PC-3 (cell line): ENCODE measurements at places on chromosomes 3 and 15.

DNA sequence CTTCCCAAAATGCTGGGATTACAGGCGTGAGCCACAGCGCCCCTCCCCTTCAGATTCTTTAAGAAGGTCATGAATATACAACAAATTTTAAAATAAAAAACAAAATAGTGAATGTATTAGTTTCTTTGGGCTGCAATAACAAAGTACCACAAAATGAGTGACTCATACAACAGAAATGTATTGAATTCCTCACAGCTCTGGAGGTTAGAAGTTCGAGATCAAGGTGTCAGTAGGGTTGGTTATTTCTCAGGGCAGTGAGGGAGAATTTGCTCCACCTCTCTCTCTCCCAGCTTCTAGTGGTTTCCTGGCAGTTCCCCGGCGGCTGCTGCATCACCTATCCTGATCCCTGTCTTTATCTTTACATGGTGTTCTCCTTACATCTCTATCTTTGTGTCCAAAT lies 804.0 kb downstream of the ROBO1 start:
- DNase-seq, result no peak

GRCh38 chr3:119195911-119196310 lies 22.5 kb downstream of the UPK1B start:
- peak; percentile 22 for DNase-seq

GRCh38 chr3:30511524-30512251 lies 94.7 kb upstream of the TGFBR2 start:
- DNase-seq, result peak; percentile 98

DNA sequence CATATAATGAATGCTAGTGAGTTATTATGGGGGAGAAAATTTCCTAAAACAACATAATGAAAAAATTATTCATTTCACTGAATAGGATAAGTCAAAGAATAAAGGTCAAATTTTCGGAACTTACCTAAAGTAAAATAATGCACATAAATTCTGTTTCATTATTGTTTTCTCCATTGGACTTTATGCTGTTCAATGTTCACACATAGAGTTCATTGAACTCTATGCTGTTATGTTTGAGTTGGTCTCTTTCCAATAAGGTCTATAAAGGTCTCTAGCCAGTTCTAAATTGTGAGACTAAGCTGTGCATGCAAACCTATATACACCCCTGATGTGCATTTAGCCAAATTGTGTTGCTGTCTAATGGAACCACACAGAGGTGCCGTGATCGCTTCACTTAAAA lies 28.5 kb upstream of the STT3B start:
- DNase-seq, result no peak

DNA sequence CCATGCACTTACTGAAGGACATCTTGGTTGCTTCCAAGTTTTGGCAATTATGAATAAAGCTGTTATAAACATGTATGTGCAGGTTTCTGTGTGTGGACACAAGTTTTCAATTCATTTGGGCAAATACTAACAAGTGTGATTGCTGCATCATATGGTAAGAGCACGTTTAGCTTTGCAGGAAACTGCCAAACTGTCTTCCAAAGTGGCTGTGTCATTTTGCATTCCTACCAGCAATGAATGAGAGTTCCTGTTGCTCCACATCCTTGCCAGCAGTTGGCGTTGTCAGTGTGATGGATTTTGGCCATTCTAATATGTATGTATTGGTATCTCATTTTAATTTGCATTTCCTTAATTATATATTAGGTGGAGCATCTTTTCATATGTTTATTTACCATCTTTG lies 280.1 kb downstream of the SV2B start:
- no peak for DNase-seq

- peak; percentile 84 for DNase-seq
These were observed 180.6 kb downstream of the CHL1 start for GRCh38 chr3:377158-377561.

GRCh38 chr3:69856965-69857705 lies 117.9 kb downstream of the MITF start:
- DNase-seq, result no peak

DNA sequence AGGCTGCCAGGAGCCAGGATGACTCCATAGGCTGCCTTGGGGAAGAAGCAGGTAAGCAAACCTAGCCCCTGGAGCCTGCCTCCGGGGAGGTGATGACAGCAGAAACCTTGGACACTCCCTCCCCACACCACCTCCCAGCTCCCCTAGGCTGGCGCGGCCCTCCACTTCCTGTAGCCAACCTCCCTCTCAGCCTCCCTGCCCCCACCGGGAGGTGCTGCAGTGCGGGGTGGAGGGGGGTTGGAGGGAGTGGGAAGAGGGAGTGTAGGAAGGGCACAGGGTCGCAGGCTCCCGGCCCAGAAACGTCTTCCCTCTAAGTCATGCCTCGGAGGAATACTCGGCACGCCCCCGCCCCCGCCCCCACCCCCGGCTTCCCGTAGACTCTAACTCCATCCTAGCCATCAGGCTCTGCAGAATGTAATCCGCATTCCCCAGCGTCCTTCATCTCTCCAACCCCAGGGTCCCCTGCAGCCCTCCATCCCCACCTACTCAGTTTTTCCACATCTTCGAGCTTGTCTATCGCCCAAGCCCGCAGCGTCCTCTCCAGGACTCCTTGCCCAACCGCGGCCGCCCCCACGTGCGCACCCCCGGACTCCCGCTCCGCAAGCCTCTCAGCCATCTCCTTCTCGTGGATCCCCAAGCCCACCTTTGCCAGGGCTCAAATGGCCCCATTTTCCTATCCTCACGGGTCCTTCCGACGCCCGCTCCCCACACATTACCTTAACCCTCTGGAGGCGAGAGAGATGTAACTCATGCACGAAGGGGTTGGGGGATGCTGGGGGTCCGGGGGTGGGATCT lies 528 bp downstream of the LPCAT4 start:
- DNase-seq, result peak; percentile 84

- DNase-seq, result no peak
These were observed 160.2 kb upstream of the LRRN1 start for GRCh38 chr3:3639078-3639477.

DNA sequence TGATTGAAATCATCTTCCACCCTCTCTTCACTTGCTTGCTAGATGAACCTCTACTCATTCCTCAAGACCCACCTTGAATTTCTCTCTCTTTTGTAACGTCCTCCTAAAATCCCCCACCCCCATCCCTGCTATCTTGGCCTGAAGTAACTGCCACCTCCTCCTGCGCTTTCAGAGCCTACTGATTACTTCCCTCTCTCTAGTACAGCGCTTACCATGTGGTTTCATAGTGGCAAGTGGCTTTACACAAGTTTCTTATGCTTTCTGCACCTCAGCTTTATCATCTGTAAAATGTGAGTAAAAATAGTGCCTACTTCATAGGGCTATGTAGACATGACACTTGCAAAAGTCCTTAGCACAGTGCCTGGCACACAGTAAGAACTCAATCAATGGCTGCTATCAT lies 28.7 kb upstream of the DAZL start:
- no peak for DNase-seq

DNA sequence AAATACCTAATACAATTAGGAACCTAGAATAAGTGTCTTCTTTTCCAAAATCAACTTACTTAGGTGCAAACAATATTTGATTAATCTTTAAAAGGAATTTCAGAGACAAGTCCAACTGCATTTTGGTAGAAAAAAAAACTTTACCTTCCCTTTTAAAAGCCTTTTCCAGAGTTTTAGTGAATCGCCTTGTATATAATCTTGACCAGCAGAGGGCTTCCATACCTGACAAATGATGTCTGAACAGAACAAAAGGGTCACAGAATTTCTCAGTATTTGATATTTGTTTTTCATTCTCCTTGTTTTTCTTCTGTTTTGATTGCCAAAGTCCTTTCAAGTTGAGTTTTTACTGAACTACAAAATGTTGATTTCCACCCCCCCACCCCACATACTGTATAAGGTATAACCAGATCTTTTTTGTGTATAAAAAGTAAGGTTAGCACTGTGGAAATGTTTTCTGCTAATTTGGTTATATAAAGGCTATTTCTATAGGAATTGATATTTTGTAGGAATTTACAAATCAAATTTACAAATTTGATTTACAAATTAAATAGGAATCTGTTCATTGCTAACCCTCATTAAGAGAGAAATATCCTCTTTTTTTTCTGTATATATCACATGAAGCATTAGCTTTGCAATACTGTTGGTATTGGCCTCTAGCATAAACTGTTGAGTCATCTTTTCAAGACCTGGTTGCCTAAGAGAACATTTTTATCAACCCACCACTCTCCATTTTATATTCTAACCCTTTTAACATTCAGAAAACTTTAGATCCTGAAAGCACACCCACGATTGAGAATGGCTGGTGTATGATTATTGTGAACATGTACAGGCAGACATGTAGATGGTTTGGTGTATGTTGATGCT lies 464.1 kb upstream of the RARB start:
- DNase-seq, result peak; percentile 48

- DNase-seq, result no peak
These were observed 2.6 kb downstream of the NME9 start for GRCh38 chr3:138326866-138327595.

- DNase-seq, result peak; percentile 75
These were observed 222.3 kb upstream of the THBS1 start for GRCh38 chr15:39358441-39359041.

GRCh38 chr3:186090901-186091300 lies 18.0 kb downstream of the ETV5 start:
- DNase-seq, result no peak

GRCh38 chr15:87082581-87082980 lies 1002.9 kb downstream of the AGBL1 start:
- DNase-seq, result no peak

- peak; percentile 95 for DNase-seq
These were observed 183.3 kb upstream of the DCBLD2 start for GRCh38 chr3:99084826-99085225.

GRCh38 chr3:38453913-38454177 lies 155 bp downstream of the ACVR2B start:
- no peak for DNase-seq

DNA sequence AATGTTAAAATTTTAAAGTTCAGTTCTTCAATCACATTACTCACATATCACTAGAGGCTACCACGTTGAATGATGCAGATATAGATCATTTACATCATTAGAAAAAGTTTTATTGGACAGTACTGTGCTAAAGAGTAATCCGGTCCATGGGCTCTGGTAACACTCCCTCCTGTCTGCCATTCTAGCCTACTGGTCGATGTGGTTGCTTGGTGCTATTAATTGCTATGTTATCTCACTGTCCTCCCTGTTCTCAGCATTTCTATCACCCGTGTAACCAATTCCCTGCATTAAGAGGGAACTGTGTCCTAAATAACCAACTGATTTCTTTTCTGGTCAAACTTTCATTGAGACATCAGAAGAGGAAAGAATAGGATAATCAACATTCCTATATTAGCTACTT lies 347.5 kb upstream of the RBMS3 start:
- DNase-seq, result no peak

GRCh38 chr15:74385733-74386132 lies 18.3 kb upstream of the CYP11A1 start:
- DNase-seq, result no peak

DNA sequence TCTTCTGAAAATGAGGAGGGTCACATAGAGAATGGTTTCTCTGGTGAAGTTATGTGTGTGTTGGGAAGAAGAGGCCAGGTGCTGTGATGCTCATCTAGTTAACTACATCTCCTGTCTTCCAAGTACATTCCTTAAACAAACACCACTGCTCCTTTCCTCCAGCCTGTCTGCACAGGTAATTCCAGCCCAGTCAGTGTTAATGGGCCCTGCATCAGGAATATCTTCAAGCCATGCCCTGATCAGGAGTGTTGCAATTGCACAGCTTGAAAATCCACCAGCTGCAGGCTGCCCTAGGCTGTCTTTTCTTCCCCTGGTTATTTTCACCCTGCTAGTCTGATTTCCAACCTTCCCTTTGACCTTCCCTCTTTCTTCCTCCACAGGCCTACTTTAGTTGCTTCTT lies 41.9 kb upstream of the LMOD3 start:
- DNase-seq, result no peak

- peak; percentile 70 for DNase-seq
These were observed at the start of gene ALS2CL for GRCh38 chr3:46693038-46693891. Gene ALS2CL, minus strand, starts transcription at chr3:46693679. Its CDS starts 4,239 bp downstream, at chr3:46689440.

DNA sequence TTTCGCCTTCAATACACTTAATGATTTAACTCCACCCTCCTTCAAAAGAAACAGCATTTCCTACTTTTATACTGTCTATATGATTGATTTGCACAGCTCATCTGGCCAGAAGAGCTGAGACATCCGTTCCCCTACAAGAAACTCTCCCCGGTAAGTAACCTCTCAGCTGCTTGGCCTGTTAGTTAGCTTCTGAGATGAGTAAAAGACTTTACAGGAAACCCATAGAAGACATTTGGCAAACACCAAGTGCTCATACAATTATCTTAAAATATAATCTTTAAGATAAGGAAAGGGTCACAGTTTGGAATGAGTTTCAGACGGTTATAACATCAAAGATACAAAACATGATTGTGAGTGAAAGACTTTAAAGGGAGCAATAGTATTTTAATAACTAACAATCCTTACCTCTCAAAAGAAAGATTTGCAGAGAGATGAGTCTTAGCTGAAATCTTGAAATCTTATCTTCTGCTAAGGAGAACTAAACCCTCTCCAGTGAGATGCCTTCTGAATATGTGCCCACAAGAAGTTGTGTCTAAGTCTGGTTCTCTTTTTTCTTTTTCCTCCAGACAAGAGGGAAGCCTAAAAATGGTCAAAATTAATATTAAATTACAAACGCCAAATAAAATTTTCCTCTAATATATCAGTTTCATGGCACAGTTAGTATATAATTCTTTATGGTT lies at the start of gene CCR5:
Gene CCR5, plus strand, starts transcription at position 108 of the 680 bp plus-strand sequence. CDS start 1,957 bp downstream, outside the sequence.
- peak; percentile 35 for DNase-seq

- DNase-seq, result peak; percentile 6
These were observed 878 bp upstream of the RAD51 start for GRCh38 chr15:40693904-40694687.

DNA sequence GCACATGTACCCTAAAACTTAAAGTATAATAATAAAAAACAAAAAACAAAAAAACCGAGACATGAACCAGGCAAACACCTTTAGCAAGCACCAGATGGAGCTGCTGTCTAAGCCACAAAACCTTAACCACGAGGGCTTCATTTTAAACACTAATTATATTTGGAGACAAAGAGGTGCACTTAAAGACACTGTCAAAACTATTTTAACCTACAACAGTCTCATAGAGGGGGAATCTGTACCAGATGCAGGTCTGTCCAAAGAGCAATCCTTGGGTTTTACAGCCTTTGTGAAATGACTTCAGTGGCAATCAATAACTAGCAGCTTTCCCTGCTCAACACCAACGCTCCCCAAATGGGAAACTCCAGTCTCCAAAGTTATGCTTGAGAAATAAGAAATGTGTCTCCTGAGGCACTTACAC lies 115.7 kb upstream of the TSPAN3 start:
- DNase-seq, result peak; percentile 30

DNA sequence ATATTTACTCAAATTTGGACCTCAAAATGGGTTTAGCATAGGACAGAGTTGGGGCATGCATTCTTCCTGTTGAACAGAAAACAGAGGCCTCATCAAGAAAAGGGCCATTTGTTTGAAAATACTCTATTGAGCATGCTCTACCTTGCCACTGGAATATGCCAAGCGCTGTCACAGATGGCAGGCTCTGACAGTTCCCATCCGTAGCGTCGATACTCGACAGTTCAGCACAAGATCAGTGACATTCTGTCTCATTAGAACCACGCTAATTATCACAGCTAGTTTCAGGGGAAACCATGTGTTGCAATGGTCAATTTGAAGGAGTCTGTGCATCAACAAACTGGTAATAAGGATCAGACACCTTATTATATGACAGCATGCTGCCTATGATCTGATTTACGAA lies 54.5 kb downstream of the SATB1 start:
- no peak for DNase-seq

GRCh38 chr3:37864904-37865303 lies 3.2 kb downstream of the CTDSPL start:
- peak; percentile 32 for DNase-seq

GRCh38 chr3:82048711-82049110 lies 287.3 kb upstream of the GBE1 start:
- no peak for DNase-seq
